ENCODE measurements at places on chromosomes 16 and 17.

DNA sequence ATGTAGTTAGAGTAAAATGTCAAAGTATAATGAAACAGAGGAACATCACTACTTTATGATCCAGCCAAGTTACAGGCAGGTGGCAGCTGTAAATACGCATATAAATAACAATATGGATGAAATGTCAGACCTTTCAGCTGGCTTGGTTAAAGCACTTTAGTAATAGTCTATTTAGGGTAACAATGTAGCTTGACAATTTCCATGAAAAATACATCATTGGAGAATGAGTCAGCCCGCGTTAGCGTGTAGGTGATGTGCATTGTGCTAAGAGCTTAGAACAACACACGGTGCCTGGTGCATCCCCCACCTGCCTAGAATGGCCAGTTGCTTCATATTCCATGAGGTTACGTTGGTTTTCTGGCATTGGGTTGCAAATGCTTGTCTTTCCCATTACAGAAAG is 119.4 kb downstream of the RBFOX1 start:
- no peak for DNase-seq

DNA sequence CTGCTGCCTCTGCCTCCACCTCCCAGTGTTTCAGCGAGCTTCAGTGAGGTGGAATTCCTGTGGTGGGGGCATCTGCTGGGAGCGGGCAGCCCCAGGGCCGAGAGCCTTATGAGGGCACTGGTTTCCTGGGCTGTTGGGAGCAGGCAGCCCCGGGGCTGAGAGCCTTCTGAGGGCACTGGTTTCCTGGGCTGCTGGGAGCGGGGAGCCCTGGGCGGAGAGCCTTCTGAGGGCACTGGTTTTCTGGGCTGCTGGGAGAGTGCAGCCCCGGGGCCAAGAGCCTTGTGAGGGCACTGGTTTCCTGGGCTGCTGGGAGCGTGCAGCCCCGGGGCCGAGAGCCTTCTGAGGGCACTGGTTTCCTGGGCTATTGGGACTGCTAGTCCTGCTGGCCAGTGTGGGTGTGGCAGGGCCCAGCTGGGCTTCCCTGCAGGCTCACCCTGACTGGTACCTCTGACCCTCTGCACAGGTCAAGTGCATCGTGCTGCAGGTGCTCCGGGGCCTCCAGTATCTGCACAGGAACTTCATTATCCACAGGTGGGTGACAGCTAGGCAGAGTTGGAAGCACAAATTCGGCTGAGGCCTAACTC is 5.6 kb downstream of the CDK10 start:
- no peak for DNase-seq

GRCh38 chr16:50037662-50038220 is 12.7 kb downstream of the CNEP1R1 start:
- no peak for DNase-seq

DNA sequence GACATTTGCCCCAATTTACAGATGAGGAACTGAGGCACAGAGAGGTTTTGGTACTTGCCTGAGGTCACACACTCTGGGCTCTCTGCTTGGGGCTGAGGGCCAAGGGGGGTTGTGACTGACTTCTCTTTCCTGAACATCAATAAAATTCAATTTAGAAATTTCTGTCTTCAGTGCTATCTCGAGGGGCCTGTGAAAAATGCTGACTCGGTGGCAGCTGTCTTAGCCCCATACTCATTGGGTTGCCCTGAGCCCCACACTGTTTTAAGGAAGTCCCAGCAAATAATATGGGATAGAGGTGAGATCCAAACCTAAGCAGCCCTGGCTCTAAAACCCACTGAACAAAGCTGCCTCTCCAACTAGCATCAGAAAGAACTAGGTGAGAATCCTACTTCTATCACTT is 7.0 kb upstream of the BRCA1 start:
- DNase-seq, result no peak
